Sigmoid colon (tissue), 7 donors: ENCODE measurements at places on chromosomes 7 and 10. TPM values are rescaled to one million over a fixed set of nuclear protein-coding genes. Genes with fewer than 3 reads are reported as not detected.

The MEOX2 gene
- 7.8 TPM for total RNA-seq

The SRI gene
- total RNA-seq = 38.1 TPM

- DNase-seq = no peak
These were observed 128.2 kb downstream of the UBE2H start for GRCh38 chr7:129824291-129825208.

DNA sequence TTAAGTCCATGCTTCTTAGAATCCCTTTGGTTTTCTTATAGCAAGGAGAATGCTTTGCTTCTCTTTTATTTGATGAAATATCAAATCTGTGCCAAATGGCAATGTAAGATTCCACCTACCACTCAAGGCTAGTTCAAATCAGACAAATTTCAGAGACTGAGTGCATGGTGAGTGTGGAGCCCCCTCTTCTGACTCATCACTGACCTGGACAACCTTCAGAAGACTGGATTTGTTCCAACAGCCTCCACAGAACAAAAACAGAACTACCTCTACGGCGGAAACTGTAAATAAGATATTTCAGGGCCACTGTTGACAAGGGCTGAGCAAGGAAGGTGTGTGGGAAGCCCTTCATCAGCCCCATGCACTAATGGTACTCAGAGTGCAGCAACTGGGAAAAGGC is 21.1 kb downstream of the NCAPG2 start:
- DNase-seq = no peak

DNA sequence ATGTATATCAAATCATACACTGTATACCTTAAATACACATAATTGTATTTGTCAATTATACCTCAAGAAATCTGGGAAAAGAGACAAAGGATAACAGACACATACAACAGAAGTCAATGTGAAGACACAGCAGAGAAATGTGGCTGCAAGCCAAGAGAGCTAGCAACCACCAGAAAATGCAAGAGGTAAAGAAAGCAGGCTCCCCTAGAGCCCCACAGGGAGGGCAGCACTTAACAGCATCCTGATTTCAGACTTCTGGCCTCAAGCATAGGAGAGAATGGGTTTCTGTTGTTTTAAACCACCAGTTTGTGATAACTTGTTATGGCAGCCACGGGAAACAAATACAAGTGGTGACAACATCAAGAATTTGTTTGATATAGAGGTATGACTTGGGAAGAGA is 1197.2 kb downstream of the SORCS1 start:
- no peak for DNase-seq

DNA sequence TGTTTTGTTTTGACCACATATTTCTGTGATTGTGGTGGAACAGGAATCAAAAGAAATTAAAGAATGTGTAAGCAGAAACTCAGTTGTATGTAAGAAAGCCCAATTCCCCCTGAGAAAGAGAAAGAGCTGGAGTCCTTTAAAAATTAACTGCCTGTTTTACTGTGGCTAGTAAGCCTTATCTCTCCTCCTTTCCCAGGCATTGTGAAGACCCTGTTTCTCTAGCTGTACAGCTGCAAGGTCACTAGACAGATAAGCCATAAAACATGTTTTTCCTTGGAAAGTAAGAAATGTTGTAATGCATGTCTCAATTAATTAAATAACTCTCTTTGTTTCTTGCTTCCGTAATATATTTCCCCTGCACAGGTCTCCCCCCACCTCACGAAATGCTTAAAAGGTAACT is 53.5 kb downstream of the OR13A1 start:
- no peak for DNase-seq

The PGAM2 gene
- total RNA-seq = 0.71 TPM

GRCh38 chr7:69762821-69763352 is 164.6 kb downstream of the AUTS2 start:
- no peak for DNase-seq

The SSC4D gene
- not detected for total RNA-seq

The CYP17A1 gene
- total RNA-seq = not detected

- no peak for DNase-seq
These were observed 529 bp downstream of the CLDN3 start for GRCh38 chr7:73769481-73770001.

GRCh38 chr7:76069238-76069638 is 21.3 kb downstream of the MDH2 start:
- DNase-seq = peak; percentile 92

DNA sequence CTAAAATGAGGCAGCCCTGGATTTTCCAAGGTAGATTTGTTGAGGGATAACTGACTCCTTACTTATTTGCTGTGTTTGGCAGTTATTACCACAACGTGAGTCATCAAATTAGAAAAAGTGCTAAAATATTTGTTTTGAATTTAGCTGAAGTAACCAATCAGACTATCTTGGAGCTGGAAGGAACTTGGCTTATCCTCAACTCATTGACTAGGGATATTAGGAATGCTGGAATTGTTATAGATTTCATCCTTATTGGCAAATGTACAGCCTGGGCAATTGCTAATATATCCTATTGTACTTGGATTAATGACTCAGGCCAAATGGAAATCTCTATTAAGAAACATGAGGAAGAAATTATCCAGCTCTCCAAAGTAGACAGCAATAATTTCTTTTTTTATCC is 1189.0 kb upstream of the LRRN3 start:
- no peak for DNase-seq

DNA sequence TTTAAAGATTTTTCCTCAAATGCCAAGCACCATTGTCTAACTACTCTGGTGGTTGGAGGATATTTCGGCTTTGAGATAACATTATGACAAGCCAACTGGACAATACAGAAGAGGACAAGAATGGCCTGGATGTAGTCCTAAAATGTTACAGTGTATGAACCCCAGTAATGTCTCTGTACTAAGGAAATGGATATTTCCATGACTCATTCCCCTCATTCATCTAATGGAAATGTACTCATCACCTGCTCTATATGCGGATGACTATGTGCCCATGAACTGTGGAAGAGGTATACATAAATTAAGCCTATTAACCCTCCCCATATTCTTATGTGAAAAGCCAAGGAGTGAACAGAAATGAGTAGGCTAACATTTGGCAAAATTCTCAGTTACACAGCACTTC is 207.9 kb downstream of the CACNA2D1 start:
- no peak for DNase-seq

DNA sequence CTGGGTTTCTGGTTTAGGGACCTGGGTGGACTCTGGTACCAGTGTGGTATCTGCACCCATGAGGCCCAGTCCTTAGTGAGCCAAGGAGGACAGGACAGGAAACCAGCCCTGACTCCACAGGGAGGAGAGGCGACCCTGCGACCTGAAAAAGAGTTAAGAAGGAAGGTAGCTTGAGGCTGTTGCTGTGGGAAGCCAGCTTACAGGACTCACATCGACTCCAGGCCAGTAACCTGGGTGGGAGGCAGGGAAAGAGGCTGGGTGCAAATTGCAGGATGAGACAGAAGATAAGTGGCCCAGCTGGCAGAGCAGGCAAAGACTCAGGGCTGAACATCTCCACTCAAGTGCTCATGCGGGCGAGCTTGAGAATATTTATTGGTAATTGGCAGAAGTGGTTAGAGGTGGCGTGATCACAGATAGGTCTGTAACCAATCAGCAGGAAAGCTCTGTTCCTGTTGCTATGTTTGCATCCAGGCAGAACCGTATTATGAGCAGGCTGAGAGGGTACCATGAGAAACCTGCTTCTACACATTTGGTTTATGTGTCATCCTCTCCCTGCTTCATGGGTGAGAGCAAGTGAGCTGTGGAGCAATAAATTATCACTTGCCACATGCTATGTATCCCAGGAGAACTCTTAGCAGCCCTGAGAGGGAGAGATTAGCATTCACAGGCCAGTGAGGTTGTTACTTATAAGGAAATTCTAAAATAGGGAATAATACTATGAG is 11.0 kb downstream of the TLL2 start:
- no peak for DNase-seq

The RP9 gene
- 24.6 TPM for total RNA-seq

GRCh38 chr10:85927952-85928665 is 438.5 kb downstream of the GRID1 start:
- DNase-seq = no peak

- DNase-seq = no peak
These were observed 42.4 kb downstream of the ZNF487 start for GRCh38 chr10:43479275-43479674.

GRCh38 chr7:138167222-138167621 is 91.0 kb downstream of the AKR1D1 start:
- DNase-seq = no peak

- DNase-seq = no peak
These were observed 22.7 kb downstream of the OGDHL start for GRCh38 chr10:49739426-49739825.

DNA sequence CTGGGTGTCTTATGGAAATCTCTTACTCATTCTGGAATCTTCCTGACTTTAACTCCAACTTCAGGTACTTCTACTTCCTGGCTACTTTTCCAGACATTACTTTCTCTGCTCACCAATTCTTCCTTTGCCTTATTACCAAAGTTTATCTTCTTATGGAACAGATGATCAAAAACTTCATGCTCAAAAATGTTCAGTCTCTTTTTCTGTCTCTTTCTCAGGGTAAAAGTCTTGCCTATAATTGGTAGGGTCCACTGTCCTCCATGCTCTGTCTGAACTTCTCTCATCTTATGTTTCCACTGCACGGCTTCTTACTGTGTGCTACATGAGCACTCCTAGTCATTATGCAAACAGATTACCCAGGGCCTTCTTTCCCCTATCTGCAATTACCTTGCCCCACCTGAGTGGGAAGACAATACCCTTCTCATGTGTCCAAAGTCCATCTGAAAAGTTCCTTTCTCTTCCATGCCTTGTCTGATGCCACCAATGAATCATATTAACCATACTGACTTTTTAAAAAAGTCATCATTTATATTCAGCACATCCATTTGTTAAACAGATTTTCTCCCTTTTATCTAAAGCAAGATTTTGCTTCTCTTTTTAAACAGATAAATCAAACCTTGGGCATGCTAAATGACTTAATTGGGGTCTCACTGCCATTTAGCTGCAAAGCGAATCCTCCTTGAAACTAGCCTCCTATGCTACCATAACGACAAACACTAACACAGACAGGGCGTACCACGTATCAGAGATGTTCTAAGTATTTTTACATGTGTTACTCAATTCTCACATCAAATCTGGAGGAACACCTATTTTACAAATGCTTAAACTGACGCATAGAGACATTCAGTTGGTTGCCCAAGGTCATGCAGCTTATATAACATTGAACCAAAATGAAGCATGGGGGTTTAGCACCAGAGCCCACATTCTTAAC is 48.8 kb downstream of the SEMA3C start:
- DNase-seq = no peak

The PALD1 gene
- 20.4 TPM for total RNA-seq

- DNase-seq = peak; percentile 82
These were observed 15.6 kb downstream of the ADAM8 start for GRCh38 chr10:133260895-133261725.

GRCh38 chr10:6763423-6763822 is 183.3 kb upstream of the PRKCQ start:
- DNase-seq = no peak

The VPS37D gene
- total RNA-seq = 3.6 TPM

DNA sequence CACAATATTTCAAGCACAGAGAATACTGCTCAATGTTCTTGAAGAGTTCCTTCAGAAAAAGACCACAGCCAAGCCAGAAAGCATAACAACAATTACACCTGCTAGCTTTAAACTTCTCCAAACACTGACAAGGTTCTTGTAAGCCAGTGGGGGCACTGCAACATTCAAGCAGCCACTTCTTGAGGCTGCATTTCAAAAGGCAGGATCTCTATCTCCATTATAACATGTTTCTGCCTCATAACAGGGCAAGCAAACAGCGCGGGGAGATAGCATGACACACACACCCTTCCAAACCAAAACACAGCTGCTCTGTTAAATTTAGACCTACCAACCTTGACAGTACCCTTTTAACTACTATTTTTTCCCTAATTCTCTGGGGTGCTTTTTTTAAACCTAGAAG is 30.8 kb downstream of the CHCHD3 start:
- no peak for DNase-seq

The RNF133 gene
- 0.55 TPM for total RNA-seq

DNA sequence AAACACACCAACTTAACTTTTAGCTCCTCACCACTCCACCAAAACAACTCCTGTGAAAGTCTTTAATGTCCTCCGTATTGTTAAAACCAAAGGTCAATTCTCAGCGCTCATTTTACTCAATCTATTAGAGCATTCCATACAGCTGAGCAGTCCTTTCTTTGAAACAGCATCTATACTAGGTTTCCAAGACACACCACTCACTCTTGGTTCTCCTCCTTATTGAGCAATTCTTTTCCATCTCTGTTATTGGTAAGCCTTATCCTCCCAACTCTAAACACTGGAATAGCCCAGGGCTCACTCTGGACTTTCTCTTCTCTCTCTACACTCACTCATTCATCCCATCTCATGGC is 34.9 kb downstream of the COA1 start:
- no peak for DNase-seq

DNA sequence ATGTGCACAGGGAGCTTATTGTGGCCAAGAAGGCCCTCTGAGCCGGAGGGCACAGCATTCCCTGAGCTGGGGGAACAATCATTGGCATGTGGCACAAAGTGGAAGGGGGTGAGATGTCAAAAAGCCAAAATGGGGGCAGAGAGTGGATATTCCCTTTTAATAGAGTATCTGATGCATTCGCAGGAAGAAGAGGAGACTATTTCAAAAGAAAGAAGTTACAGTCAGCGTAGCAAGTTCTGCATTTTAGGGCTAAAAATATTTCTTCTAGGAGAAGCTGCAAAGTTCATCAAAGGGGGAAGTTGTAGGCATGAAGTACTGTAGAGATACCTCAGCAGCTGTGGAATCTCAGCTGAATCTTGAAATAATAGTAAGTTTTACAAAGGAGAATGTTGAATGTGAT is 136.0 kb upstream of the WDR11 start:
- DNase-seq = no peak

The SFXN2 gene
- total RNA-seq = 0.83 TPM

The CHST15 gene
- total RNA-seq = 57.9 TPM

- no peak for DNase-seq
These were observed 2.8 kb downstream of the KCTD7 start for GRCh38 chr7:66631471-66631870.

The ADRB1 gene
- 5.0 TPM for total RNA-seq

The COL1A2 gene
- 83.4 TPM for total RNA-seq

The ZMIZ1 gene
- 49.3 TPM for total RNA-seq
